Chondrocyte (in vitro differentiated cells): ENCODE measurements at places on chromosomes 7 and 10. TPM values are rescaled to one million over a fixed set of nuclear protein-coding genes. Genes with fewer than 3 reads are reported as not detected.
A peak's percentile ranks its signal among the peaks of the same experiment; 100 is the strongest.

Gene CFAP43
- 0.15 to 0.17 TPM in 2 of 3 replicates, not detected in the other for total RNA-seq

Gene LIPN
- not detected in 3 replicates for total RNA-seq

- H3K27ac ChIP-seq: no peak overlapping the region
- peaks cover 4% of the 10 kb centered on the region for H3K4me1 ChIP-seq
- H3K4me3 ChIP-seq: no peak overlapping the region
- H3K27me3 ChIP-seq: peaks cover 2% of the 10 kb centered on the region
- H3K36me3 ChIP-seq: no peaks in the 10 kb centered on the region
Observed at GRCh38 chr7:136502162-136502561, 366.3 kb upstream of the CHRM2 start.

DNA sequence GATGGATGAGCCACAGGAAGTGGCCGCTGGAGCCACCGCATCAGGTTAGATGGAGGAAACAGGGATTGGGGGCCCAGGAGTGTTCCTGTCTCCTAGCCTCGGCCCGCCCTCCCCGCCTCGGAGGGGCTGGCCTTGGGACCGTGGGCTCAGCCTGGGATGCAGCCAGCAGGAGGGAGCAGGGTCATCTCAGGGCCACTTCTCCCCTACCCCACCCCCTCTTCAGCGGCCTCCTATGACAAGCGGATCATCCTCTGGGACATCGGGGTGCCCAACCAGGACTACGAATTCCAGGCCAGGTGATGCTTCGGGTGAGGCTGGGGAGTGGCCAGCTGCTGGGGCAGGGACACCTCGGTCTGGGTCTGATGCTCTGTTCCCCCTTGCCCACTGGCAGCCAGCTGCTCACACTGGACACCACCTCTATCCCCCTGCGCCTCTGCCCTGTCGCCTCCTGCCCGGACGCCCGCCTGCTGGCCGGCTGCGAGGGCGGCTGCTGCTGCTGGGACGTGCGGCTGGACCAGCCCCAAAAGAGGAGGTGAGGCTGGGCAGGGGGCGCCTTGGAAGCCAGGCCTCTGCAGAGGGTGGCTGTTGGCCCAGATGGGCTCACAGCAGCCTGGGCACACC, 4.7 kb downstream of the LRWD1 start:
- H3K4me1 ChIP-seq: peaks cover 10% of the 10 kb centered on the region
- peaks cover 5% of the 10 kb centered on the region for H3K36me3 ChIP-seq
- no peak overlapping the region for H3K4me3 ChIP-seq
- H3K27me3 ChIP-seq: no peaks in the 10 kb centered on the region
- H3K27ac ChIP-seq: no peak overlapping the region

GRCh38 chr10:49104323-49104722, 11.0 kb downstream of the VSTM4 start:
- no peak overlapping the region for H3K27ac ChIP-seq
- no peak for DNase-seq
- no peak overlapping the region for H3K4me3 ChIP-seq
- H3K27me3 ChIP-seq: peaks cover 1% of the 10 kb centered on the region

GRCh38 chr10:122487174-122487765, 25.9 kb downstream of the HTRA1 start:
- H3K27me3 ChIP-seq: no peaks in the 10 kb centered on the region
- peaks cover 15% of the 10 kb centered on the region for H3K36me3 ChIP-seq
- peaks cover 85% of the 10 kb centered on the region for H3K4me1 ChIP-seq
- no peak overlapping the region for H3K4me3 ChIP-seq
- DNase-seq: no peak
- H3K27ac ChIP-seq: peak overlapping the region; percentile 55

DNA sequence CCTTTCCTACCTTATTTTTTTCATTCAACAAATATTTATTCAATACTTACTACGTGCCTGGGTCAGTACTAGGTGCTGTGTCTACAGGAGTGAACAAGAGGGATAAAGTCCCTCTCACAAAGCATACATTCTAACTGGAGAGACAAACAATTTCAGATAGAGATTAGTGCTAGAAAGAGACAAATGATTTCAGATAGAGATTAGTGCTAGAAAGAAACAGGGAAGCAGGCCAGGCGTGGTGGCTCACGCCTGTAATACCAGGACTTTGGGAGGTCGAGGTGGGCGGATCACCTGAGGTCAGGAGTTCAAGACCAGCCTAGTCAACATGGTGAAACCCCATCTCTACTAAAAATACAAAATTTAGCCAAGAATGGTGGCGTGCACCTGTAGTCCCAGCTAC, 34.6 kb downstream of the RBM28 start:
- peaks cover 49% of the 10 kb centered on the region for H3K36me3 ChIP-seq
- no peak overlapping the region for H3K27ac ChIP-seq
- H3K4me3 ChIP-seq: no peak overlapping the region
- DNase-seq: no peak
- no peaks in the 10 kb centered on the region for H3K27me3 ChIP-seq
- H3K4me1 ChIP-seq: no peaks in the 10 kb centered on the region

GRCh38 chr10:80414142-80414895, 6.0 kb downstream of the PRXL2A start:
- no peaks in the 10 kb centered on the region for H3K36me3 ChIP-seq
- peak overlapping the region; percentile 59 for H3K4me3 ChIP-seq

- H3K4me3 ChIP-seq: no peak overlapping the region
- H3K27ac ChIP-seq: no peak overlapping the region
- H3K27me3 ChIP-seq: peaks cover 22% of the 10 kb centered on the region
- peaks cover 3% of the 10 kb centered on the region for H3K36me3 ChIP-seq
- no peaks in the 10 kb centered on the region for H3K4me1 ChIP-seq
Observed at GRCh38 chr7:3174515-3175284, 126.4 kb upstream of the SDK1 start.
